Stimulated activated CD4-positive, alpha-beta T cell treated with anti-CD3 and anti-CD28 coated beads, Interleukin-12 subunit alpha, Interleukin-12 subunit beta, amount 100 ng/mL, for 4 hours (primary cell): ENCODE measurements at places on chromosomes 12 and 14.

GRCh38 chr12:58433959-58434358 lies 486.3 kb downstream of the LRIG3 start:
- DNase-seq: no peak

- DNase-seq: no peak
These were observed 184.7 kb downstream of the TMX1 start for GRCh38 chr14:51424561-51425251.

GRCh38 chr14:65566820-65567522 lies 154.4 kb downstream of the FUT8 start:
- no peak for DNase-seq

- DNase-seq: no peak
These were observed 25.7 kb upstream of the FZD10 start for GRCh38 chr12:130136509-130137039.

DNA sequence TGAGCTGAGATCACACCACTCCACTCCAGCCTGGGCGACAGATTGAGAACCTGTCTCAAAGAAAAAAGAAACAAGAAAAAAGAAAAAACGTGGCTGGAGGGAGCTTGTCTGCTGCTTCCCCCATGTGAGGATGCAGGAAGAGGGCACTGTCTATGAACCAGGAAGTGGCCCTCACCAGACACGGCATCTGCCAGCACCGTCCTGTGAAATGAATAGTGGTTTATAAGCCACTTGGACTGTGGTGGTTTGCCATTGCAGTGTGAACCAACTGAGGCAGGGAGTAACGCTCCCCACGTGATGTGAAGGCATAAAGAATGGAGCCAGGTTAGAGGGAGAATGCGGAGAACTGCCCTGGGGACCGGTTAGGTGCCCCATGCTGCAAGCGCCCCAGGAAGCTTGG lies 4.5 kb upstream of the BRF1 start:
- no peak for DNase-seq

- no peak for DNase-seq
These were observed 196.8 kb downstream of the SLC16A7 start for GRCh38 chr12:59792647-59793046.

DNA sequence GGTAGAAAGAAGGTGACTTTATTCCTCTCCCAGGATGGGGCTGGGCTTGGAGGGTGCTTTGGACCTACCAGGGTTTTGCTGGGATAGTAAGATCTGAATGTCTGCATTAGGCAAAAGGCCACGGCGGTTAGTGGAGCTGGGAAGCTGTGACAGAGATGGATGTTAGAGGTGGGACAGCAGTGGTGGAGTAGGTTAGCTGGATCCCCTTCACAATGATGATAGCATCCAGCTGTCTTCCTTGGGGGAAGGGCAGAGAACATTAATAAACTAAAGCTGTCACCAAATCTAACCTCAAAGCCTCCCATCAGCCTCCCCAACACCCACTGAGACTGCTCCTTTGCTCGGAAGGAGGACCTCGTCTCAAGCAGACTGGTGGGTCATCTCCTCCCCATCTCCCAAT lies 104.8 kb downstream of the GPATCH2L start:
- DNase-seq: no peak

DNA sequence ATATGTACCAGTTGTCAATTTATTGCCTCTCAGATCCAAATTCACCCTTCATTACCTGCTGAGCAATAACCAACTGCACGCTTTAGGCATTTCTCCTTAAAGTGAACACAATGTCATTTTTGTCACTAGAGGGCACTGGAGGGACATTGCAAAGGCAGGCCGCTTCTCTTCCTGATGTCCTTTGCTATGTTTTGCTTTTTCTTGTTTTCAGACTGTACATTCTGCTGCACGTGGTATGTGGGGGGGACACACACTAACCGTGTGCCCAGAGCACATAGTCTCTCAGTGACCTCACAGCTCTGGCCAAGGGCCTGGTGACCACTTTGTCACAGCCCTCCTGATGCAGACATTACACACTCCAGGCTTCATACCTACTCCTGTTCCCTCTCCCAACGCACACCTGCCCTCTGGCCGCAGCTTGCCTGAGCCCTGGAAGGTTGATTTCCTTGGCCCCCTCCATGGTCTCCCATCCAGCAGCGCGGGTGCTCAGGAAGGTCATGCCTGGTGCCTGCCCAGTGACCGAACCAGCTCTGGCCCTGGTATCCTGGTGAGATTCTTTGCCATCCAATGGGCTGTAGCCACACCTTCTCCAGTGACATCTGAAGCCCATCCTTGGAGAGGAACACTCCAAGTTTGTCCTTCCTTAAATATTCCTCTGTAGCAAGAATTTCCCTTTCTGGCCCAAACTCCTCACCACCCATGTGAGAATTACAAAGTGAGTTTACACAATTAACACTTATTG lies 39.9 kb downstream of the MYO1H start:
- no peak for DNase-seq

GRCh38 chr12:90683871-90684270 lies 271.1 kb downstream of the CCER1 start:
- DNase-seq: no peak

- DNase-seq: no peak
These were observed 110.9 kb downstream of the GPATCH2L start for GRCh38 chr14:76262641-76263040.

- no peak for DNase-seq
These were observed 5.3 kb downstream of the VDR start for GRCh38 chr12:47899466-47899865.

- DNase-seq: no peak
These were observed 1493.0 kb downstream of the AACS start for GRCh38 chr12:126558219-126558618.

DNA sequence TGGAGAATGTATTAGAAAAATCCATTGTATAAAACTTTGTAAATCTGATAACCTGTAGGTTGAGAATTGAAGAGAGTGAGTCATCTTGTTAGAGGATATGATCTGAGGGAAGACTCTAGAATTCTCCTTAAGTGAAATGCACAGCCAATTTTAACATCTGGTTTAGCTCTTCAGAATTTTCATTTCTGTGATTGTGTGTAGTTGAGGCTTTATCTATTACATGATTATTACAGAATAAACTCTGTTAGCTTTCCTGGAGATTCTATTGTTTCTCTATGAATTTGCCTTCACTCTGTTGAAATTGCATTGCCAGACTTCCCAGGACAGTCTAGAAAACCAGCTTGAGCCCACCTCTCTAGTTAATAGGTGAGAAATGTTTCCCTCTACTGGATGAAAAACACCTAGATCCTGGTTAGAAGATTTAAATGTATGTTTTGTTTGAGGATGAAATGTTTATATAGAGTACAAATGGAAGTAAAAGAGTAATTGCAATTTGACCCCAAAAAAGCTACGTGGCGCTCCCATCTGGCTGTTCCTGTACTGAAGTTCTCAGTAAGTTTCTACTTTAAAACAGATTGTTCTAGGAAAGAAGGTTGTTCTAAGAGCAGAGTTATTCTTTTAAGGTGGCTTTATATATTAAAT lies 2.9 kb downstream of the NUDT4 start:
- DNase-seq: no peak

DNA sequence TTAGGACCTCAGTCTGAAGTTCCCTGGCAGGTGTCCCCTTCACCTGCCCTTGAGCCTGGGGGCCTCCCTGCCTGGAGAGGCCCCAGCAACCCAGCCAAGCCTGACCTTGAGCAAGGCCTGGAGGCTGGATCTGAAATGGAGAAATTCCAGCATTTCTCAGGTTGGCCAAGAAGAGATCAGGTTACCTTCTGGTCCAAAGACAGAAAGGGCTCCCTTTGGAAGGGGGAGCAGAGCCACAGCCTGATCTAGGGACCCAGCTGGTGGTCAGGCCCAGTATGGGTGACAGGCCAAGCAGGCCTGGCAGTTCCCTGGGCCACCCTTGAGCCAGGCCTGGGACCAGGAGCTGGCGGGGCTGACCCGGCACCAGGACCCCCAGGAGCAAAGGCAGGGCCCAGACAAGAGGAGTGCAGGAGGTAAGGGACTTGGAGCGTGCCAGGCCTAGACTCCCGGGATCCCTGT lies 82.8 kb downstream of the TNFAIP2 start:
- DNase-seq: no peak

GRCh38 chr12:58174316-58174715 lies 232.9 kb downstream of the ATP23 start:
- DNase-seq: no peak

DNA sequence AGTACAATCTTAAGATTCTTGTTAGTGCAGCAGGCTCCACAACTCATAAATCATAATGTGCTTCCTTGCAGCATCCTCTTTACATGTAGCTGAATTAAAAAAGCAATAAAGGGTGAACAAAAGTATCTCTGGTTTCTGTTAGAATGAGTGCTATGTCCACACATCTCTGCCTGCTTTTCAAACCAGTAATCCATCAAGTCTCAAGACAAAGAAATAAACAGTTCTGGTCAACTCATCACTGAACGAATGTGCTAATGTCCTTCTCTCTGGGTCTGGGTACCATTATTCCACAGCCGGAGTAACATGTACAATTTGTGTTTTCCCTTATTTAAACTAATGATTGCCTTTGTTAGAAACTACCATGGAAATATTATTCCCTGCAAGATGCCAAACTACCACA lies 273.0 kb upstream of the USP15 start:
- DNase-seq: no peak

- DNase-seq: no peak
These were observed 40.1 kb upstream of the KRR1 start for GRCh38 chr12:75551477-75551876.

DNA sequence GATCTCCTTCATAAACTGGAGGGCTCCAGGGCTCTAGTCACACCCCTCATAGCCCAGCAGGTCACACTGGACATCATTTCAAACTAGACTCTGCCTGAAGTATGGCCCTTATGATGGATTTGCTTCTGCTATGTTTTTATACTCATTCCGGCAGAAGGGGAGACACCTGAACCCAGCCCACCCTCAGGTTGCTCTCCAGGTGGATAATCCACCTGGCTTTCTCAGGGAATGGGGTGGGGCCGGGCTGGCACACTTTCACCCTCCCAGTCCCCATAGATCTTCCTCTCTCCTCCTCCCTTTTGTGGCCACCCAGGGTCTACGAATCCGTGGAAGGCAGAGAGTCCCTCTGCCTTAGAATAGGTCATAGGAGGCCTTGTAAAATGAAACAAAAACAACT lies 9.8 kb upstream of the KRT73 start:
- DNase-seq: no peak

- DNase-seq: no peak
These were observed 11.6 kb downstream of the BHLHE41 start for GRCh38 chr12:26113181-26113654.

- no peak for DNase-seq
These were observed 18.4 kb upstream of the SRGAP1 start for GRCh38 chr12:63826006-63826585.

- DNase-seq: no peak
These were observed 66.1 kb downstream of the SIX6 start for GRCh38 chr14:60575008-60575407.
